ENCODE measurements at places on chromosomes 1 and 21.
A peak's percentile ranks its signal among the peaks of the same experiment; 100 is the strongest.

- DNase-seq, result no peak
These were observed 19.3 kb downstream of the OR10R2 start for GRCh38 chr1:158491316-158491715.

DNA sequence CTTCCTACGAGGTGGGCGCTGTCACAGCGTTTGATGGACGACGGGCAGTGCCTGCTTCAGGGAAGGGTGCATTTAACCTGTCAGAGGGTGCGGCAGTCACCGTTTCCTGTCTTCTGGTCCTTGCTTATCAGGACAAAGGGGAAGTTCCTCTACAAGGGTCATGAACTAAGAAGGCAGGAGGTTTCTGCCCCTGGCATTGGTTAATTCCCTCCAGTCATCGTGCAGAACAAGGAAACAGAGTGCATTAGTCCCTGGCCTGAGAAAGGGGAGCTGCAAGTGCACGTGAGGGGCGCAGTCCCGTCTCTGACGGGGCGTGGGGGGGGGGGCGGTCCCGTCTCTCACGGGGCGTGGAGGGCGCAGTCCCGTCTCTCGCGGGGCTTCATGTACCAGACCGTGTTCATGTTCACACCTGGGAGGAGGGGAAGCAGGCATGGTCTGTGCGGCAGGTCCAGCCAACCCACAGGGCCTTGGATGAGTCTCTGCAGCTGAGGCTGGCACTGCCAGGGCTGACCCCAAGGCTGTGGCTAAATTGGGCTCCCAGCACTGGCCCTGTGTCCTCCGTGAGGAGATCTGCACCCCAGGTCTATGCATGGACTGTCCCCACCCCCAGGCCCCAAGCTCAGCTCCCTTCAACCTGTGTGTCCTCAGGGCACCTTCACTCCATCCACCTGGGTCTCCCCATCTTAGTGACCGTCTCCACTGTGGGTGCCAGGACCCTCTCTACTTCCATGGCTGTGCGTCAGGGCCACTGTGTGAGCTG is 89.2 kb upstream of the COL6A1 start:
- DNase-seq, result no peak

GRCh38 chr1:244833734-244834542 is 1.5 kb upstream of the COX20 start:
- DNase-seq, result peak; percentile 49

GRCh38 chr1:88922214-88922613 is 30.8 kb upstream of the GTF2B start:
- no peak for DNase-seq

DNA sequence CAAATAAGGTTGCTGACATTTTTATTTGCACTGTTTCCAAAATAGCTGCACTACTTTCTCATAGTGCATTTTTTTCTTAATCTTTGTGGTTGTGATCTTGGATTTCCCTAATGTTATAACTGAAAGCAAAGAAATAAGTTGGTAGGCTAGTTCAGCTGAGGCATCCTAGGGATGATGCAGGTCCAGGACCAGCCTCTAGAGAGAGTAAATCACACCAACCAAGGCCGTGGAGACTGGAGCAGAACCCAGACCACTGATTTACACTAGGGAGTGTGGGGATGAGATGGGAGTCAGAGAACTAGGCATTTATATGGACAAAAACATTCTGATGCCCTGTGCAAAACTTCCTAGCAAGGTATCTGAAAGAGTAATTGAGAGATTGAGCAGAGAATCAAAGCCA is 104.5 kb downstream of the URB2 start:
- DNase-seq, result no peak

DNA sequence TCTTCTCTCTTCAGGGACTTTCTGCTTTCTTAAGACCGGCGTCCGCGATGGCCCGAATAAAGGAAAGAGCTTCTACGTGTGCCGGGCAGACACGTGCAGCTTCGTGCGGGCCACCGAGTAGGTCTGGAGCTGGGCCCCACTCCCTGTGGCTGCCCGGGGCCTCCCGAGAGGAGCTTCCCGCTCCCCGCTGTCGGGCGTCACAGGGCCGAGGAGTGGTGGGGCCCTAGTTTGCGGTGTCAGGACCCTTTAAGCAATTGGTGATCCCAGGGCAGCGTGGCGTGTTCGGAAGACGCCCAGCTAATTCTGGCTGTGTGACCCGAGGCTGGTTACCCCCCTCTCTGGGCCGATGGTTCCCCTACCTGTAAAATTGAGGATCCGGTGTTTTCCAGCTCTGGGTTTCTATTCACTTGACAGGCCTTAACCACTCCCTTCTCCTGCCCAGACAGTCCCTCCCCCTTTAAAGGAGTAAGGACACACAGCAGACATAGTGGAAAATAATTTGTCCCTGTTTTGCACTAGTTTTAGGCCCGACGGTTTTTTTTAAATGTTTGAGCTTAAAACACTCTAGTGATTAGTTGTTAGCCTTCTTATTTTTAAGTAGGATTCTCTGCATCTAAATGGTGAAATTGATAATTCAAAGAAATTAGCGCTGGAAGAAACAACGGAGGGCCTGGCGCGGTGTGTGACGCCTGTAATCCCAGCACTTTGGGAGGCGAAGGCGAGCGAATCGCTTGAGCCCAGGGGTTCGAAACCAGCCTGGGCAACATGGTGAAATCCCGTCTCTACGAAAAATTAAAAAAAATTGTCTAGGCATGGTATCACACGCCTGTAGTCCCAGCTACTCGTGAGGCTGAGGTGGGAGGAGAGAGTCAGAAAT is 553 bp downstream of the TTF2 start:
- DNase-seq, result no peak

GRCh38 chr1:150154143-150154542 is 4.4 kb downstream of the PLEKHO1 start:
- DNase-seq, result no peak

GRCh38 chr1:91400133-91400725 is 4.4 kb downstream of the HFM1 start:
- DNase-seq, result peak; percentile 20

DNA sequence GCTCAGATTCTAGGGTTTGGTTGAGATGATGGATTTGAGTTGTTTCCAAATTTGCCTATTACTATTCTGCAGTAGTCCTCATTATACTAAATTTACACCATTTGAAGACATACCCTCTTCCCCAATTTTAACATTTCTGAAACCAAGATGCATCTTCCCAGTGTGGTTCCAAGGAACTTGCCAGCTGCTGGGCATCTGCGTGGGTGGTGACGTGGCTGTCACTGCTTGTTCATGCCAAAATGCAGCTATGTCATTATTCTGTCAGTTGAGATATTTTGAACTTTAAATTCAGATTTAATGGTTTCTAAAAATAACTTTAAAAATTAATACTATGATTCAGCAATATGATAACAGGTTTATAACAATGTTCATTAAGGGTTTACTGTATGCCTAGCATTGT is 1.2 kb downstream of the ZFP69 start:
- DNase-seq, result no peak

DNA sequence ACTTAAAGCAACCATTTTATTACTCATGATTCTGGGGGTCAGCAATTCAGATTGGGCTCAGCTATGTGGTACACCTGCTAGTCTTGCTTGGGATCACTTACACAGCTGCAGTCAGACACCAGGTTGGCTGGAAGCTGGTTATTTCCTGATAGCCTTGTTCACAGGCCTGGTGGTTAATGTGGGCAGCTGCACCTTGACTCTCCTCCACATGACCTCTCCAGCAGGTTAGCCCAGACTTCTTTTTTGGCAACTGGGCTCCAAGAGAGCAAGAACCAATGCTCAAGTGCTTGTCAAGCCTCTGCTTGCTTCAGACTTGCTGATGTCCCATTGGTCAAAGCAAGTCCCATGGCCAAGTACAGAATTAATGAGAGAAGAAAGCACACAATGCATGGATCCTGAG is 11.8 kb upstream of the POGK start:
- no peak for DNase-seq

GRCh38 chr1:44242746-44243145 is 29.5 kb downstream of the DMAP1 start:
- DNase-seq, result no peak

GRCh38 chr1:19449454-19450228 is 35.7 kb downstream of the CAPZB start:
- no peak for DNase-seq

DNA sequence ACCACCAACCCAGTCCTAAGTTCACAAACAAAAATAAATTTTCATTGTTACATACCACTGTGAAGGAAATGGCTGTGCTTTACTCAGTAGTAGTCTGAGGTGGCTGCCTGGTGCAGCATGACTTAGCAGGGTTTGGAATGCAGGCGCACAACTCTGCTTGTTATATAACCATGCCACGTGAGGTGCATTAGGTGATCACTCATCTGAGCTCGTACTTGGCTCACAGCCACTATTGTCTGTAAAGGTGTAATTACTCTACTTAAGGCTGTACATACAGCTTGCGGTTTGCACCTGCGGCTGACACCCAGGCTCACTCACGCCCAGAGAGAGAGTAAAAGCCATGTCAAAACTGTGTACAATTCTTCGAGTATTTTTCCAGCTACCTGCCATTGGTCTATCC is 599.4 kb downstream of the LTN1 start:
- no peak for DNase-seq

DNA sequence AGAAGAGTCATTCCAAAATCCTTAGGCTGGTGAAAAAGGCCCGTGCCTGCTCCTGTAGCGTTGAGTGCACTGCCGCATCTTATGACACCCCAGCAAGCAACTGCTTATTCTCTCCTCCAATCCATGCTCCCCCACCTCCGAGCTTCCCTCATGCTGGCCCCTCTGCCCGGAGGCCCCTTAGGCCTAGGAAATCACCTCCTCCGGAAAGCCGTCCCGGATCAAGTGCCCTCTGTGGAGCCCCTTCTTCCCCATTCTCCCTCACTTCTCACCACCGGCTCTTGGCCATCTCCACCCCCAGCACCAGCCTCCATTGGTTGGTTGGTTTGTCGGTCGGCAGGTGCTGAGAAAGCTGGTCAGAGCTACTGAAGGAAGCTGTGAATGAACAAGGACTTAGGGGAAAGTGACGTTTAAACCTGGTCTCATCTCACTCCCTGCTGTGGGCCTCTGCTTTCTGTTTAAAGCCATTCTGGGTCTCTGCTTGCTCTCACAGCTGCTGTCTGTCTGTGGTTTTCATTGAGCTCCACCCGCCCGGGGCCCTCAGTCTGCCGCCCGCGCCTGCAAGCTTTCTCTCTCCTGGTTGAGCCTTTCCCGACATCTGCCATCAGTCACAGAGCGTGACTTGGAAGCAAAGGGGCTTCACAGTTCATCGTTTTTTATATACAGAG is 122.2 kb downstream of the KCNN3 start:
- DNase-seq, result no peak

DNA sequence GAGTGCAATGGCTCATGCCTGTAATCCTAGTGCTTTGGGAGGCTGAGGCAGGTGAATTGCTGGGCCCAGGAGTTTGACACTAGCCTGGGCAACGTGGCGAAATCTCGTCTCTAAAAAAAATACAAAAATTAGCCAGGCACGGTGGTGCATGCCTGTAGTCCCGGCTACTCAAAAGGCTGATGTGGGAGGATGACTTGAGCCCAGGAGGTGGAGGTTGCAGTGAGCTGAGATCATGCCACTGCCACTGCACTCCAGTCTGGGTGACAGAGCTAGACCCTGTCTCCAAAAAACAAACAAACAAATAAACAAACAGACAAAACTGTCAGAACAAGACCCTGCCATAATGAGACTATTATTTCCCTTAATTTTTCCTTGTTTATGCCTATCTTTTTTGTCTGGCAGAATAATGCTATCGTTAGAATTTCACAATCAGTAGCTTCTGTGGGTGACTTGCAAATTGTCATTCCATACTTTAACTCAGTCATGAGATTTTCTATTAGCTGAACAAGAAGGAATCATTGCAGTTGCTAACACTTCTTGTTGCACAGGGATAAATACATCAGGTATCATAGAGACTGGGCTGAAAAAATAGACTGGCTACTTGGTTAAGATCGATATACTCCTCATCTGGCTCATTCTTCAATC is 7.5 kb upstream of the THEM4 start:
- DNase-seq, result no peak

GRCh38 chr1:156295391-156295947 is at the start of gene GLMP:
Gene GLMP, minus strand, starts transcription at chr1:156295679. Its CDS starts 34 bp downstream, at chr1:156295645.
- peak; percentile 24 for DNase-seq

GRCh38 chr1:46552357-46553237 is 1.1 kb upstream of the KNCN start:
- DNase-seq, result no peak

DNA sequence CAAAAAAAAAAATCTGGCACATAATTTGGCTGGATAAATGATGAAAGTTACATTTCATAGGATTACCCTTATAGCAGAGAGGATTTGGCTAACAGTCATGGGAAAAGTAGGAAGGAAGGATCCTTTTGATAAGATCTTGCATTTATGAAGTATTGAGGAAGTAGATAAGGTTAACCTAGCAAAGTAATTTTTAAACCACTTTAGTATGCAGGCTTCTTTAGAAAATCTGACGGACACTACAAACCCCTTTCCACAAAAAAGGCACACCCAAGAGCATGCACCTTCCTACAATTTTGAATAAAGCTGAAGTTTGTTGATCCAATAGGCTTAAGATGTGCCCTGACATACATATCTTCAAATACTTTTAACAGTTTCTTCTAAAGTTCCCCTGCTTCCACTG is 275.2 kb downstream of the GRIK1 start:
- DNase-seq, result no peak

GRCh38 chr1:200405264-200405663 is 4.6 kb downstream of the ZNF281 start:
- DNase-seq, result no peak

Data from astrocyte of the cerebellum (primary cell).